ENCODE measurements at places on chromosomes 4 and X. TPM values are rescaled to one million over a fixed set of nuclear protein-coding genes. Genes with fewer than 3 reads are reported as not detected.

TRIM75 gene
- not detected for total RNA-seq

CFAP47 gene
- total RNA-seq = not detected

- DNase-seq = no peak
Observed at GRCh38 chr4:2393353-2394270, 24.8 kb downstream of the ZFYVE28 start.

DNA sequence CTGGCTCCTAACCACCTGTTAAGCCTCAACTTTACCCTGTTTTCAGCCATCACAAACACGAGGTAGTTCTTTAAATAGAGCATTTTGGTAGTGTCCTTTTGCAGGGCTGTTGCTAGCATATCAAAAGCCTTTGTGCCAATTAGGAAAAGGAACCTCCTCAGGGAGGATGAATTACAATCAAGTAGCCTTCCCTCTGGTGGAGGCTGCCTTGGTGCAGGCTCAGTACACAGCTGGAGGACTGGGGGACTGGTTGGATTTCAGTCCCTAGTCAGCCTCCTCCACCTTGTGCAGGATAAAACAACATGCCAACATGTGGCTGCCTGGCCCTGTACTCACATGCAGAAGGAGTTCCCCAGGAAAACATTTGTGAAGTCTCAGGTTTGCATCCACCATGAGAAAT is 53.1 kb downstream of the RASGEF1B start:
- no peak for DNase-seq

KDR gene
- 19.4 TPM for total RNA-seq
